ENCODE measurements at places on chromosomes 7 and 10.

DNA sequence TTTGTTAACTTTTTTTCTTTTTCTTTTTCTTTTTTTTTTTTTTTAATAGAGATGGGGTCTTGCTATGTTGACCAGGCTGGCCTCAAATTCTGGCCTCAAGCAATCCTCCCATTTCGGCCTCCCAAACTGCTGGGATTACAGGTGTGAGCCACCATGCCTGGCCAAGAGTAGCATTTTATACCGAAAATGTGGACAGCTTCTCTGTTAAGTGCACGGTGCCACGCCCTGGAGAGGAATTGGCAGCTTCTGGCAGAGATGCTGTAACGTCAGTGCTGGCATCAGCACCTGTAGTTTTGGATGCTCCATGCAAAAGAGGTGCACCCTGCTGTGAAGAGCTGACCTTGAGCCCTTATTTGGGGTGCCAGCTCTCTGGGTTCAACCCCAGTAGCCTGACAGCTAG, 18.2 kb downstream of the IL15RA start:
- DNase-seq, result no peak

DNA sequence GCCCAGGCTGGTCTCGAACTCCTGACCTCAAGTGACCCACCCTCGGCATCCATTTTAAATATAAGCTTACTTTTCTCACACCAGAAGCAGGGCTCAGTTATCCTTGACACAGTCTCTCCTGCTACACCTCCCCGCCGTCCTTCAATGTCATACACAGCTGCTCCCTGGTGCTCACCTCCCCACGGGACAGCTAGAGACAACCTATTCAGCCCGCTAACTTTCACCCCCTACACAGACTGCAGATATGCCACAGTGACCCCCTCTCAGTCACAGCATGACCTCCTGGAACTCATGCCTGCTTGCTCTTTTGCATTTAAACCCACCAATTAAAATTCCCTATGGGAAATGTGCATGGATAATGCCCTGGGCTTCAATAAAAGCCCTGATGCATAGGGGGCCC, 44.2 kb upstream of the KCNMA1 start:
- no peak for DNase-seq

GRCh38 chr10:62017491-62017870, 116.0 kb downstream of the ARID5B start:
- no peak for DNase-seq

DNA sequence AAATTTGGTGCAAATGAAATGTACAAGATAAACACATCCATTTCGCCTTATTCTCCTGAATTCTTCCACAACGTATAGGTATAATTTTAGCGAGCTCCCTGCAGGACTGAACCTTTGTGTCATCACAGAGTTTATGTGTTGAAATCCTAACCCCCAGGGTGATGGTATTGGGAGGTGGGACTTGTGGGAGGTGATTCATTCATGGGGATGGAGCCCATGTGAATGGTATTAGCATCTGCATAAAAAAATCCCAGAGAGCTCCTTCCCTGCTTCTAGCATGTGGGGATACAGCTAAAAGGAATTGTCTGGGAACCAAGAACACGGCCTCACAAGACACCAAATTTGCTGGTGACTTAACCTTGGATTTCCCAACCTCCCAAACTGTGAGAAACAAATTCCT, 741.4 kb upstream of the VSTM2A start:
- no peak for DNase-seq

DNA sequence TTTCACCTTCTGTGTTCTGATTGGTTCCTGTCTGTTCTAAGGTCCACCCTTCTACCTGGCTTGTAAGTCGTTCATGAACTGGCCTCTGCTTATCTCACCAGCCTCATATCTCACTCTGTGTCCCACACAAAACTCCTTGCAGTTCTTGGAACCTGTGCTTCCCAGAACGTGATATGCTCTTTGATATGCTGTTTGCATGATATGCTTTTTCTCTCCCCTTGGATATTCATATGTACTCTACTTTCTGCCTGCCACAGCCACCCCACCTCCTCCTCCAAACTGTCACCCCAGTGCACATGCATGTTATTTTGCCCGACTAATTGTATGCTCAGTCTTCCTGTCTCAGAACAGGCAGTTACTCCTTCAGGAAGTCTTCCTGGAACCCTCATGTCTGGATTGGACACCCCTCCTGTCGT, 1.9 kb upstream of the ITPRIP start:
- DNase-seq, result no peak

DNA sequence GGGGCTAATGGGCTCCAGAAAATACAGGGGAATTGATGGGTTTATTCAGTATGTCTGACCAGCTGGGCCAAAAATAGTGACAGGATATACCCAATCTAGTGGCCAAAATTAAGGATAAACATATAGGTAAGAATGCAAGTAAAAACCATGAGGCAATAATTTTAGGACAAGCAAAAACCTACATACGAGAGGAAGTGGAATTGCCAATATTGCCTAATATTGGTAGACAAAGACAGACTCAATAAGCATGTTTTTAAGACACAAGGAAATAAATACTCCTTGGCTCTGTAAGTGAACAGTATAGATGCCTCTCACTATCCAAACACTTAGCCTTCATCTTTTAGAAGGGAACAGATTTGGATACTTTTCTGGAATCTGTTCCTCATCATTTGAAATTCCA, 51.0 kb downstream of the ATXN7L1 start:
- DNase-seq, result no peak

- no peak for DNase-seq
These were observed 67.6 kb downstream of the MCU start for GRCh38 chr10:72759584-72759983.

DNA sequence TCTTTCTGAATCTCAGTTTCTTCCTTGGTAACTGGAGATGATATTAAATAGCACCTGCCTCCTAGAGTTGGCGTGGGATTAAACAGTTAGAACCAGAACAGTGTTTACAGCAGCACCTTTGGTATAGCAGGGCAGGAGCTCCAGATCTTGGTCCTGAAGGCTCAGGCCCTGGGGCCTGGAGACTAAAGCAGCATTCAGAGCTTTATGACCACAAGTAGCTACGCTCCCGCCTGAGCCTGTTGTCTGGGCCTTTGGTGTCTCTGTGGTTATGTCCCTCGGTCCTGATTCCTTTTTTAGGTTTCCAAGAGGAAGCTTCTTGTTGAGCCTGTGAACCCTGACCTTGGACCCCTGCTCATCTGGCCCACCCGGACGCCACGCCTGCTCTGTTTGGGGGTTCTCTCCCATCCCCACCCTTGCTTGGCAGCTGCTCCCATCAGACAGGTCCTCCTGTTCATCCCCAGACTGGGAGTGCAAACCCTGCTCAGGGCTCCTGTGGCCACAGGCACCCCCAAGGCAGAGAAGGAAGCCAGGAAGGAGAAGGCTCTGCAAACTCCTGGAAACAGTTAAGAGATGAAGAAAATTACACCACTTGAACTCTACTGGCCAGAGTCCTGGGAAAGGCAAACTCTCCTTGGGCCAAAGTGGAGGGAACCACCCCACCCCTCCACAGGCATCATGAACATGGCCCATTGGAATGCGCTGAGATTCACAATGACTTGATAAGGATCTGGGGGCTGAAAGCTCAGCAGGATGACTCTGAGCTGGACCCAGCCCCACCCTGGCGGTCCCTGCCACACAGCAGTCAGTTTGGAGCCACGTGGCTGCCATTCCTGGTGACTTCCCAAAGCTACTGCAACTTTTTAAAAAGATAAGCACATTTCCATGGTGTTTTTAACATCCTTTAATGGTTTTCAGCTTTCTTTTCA, 50.1 kb upstream of the TMEM72 start:
- DNase-seq, result no peak

- DNase-seq, result no peak
These were observed 54.1 kb downstream of the NOD1 start for GRCh38 chr7:30424506-30424905.

DNA sequence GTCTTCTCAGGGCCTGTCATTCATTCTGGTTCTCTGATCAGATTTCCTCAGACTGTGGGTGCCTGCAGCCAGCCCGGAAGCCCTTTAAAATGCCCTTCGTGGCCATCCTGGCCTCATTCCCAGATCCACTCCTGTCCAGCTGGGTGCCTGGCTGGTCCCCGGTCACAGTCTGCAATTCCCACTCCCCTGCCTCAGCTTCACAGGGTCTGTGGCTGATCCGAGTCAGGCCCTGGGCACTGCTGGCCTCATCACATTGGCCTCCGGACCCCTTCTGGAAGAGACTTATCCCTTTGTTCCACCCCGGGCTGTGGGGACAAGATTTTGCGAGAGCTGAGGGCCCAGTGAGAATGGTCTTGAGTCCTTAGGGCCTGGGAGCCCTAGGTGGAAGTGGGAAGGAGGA, 12.1 kb downstream of the DOCK1 start:
- no peak for DNase-seq

- DNase-seq, result no peak
These were observed 28.9 kb upstream of the PCGF5 start for GRCh38 chr10:91191584-91191919.

GRCh38 chr10:129063877-129064276, 403.2 kb upstream of the MGMT start:
- DNase-seq, result no peak

GRCh38 chr7:148336411-148336810, 254.2 kb upstream of the C7orf33 start:
- DNase-seq, result no peak

DNA sequence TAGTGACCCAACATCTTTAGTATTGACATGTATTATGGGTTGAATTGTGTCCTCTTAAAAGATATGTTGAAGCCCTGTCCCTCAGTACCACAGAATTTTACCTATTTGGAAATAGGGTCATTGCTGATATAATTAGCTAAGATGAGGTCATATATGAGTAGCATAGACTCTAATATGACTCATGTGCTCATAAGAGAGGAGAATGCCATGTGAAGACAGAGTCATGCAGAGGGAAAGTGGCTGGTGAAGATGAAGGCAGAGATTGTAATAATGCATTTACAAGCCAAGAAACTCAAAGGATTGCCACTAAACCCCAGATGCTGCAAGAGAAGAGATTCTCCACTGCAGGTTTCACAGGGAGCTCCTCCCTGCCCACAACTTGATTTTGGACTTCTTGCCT, 496.4 kb downstream of the KIF20B start:
- no peak for DNase-seq

DNA sequence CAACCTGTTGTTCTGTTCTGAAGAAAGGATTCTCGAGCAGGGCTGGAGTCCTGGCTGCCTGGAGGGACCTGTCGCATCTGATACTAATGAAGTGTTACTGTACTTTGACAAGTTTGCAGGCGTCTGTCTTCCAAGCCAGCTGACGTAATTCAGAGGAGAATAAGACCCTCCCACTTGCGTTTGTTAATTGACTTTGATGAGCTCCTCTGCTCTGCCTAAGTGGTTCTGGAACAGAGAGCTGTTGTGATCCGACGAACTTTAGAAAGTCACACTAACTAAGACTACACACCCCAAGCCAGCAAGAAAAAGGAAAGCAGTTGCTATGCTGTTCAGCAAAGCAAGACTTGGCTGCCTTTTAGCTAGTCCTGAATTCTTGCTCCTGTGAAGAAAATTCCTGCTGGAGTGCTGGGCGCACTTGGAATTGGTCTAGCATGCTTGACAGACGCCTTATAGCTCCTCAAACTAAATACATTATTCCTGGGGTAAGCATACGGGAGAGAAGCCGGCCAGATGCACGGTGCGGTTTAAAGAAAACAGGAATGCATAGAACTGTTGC, 200.3 kb downstream of the CACNB2 start:
- DNase-seq, result no peak

DNA sequence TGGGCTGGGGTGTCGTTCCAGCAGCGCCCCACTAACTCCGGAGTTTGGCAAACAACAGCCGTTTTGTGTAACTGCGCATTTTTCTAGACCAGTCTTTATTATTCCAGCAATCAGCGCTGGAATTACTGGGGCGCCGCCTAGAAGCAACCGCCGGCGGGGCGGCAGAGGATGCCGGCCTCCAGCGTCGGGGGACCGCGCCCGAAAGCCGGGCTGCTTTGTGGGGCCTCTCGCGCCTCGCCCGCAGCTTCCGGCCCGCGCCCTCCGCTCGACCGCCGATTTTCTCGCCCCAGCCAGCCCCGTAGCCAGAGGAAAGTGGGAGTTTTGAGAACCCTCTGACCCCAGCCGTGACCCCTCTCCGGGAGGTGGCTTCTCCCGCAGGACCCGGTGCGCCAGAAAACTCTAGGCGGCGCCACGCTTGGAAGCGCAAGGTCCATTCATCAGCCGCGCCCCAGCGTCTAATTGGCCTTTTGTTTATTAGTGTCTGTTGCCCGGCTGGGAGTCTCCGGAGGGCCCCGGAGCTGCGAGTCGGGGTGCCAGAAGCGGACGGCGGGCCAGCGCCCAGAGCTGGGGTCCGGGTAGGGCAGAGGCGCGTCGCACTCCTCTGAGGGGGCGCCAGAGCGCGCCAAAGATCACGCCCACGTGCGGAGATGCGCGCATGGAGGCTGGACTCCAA, 10.7 kb downstream of the EMX2 start:
- no peak for DNase-seq

GRCh38 chr10:32114508-32114907, 58.3 kb upstream of the KIF5B start:
- DNase-seq, result no peak

DNA sequence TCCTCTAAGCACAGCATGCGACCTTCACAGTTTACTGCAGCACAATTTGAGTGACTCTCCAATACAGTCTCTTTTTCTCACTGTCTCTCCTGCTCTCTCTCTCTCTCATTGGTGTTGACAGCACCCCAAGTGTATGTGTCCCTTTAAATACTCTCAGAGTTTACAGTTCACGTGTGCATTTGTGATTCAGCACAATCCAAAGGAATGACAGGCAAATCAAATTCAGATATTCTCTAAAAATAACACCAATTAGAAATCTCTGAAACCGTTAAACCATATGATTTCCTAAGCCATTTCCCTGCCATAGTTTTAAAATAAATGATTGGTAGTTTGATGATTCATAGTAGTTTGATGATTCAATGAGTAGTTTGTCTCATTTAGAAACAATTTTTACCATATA, 104.0 kb upstream of the GAD2 start:
- no peak for DNase-seq

DNA sequence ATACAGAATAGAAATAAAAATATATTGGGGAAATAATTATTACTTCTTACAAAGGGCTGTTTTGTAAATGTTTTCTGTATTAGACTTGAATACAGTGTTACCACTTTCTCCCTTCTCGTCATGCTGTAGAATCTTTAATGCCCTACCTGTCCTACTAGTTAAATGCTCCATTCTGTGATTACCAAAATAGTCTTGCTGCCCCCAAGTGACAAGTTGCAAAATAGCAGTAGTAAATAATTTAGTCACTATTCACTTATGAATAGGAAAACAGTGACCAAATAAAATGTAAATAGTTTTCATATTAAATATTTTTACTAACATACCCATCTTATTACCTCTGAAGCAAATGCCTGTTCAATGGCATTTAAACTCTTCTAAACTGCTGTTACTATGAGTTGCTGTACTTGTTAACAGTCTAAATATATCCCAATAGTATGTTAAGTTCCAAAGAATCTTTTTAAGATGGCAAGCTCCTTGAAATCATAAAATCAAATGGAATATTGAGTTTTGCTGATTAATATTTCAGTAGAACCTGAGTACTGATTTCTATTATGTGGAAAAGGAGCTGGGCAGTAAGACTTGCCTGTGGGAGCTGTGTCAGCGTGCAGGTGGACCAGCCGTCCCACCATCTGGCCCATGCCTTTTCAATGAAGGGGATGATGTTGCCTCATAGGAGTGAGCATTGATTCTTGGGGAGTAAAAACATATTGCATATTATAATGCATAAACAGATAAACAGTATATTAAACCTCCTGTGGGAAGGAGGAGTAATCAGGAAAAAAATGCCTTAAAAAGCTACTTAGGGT, 18.1 kb upstream of the OIT3 start:
- DNase-seq, result no peak

Data from esophagus squamous epithelium (tissue), 5 donors.